Omental fat pad (tissue), 4 donors: ENCODE measurements at places on chromosomes 1 and 21.

DNA sequence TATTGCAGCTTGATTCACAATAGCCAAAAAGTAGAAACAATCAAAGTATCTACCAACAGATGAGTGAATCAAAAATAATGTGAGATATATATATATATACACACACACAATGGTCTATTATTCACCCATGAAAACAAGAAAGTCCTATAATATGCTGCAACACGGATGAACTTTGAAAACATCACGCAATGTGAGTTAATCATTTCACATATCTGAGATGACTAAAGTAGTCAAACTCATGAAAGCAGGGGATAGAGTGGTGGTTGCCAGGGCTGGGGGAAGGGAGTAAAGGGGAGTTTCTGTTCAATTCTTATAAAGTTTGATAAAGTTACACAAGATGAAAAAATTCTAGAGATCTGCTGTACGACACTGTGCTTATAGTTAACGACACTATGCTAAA lies 1234.8 kb downstream of the MRPL39 start:
- no peak for DNase-seq

DNA sequence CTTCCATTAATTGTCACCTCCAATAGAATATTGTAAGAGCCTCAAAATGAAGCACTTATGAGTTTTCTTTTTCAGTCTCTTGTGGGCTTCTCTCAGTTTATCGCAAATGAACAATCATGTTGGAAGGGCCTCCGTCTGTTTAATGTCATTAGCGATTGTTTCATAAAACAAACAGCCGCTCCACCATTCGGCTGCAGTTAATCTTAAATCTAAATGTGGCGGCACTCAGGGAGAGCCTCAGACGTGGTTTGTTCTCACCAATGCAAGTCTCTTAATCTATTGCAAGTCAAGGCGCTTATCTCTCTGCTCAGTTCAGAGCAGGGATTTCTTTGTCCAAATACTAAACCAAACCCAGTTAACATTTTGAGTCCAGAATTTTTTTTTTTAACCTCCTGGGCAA lies 34.9 kb upstream of the ESRRG start:
- no peak for DNase-seq

- no peak for DNase-seq
These were observed 11.6 kb upstream of the DDI2 start for GRCh38 chr1:15605398-15606383.

- DNase-seq, result no peak
These were observed 7.3 kb upstream of the SIM2 start for GRCh38 chr21:36691555-36692041.

GRCh38 chr21:42475526-42476387 lies 20.3 kb downstream of the RSPH1 start:
- DNase-seq, result no peak

DNA sequence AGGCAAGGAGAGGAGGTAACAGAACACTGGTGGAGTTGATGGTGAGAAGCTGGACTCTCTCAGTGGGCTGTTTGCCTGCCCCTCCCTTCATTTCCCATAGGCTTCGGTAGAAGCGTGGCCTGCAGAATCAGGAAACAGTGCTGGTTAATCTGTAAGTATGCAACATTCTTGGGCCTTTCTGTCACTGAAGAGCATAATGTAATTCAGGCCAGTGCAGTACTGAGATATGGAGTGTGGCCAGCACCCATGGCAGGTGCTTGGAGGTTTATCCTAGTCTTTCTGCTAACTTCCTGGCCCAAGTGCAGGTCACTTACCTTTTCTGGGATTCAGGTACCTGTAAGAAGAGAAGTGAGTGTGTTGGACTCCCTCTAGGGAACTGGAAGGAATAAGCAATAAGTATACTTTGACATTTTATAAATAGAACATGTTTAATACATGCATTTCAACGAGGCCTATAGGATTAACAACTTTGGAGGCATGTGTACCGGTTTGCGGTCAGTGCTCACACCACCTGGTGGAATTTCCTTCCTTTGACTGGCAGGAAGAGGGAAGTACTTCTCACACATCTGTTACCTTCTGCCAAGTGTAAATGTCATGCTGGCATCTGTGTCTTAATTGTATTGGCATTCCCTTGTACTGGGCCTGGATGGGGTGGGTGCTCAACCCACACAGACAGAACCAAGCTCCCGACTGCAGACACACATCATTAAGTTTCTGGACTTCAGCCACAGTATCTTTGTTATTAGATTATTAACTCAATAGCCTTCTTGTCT lies 105.5 kb downstream of the KIF26B start:
- DNase-seq, result no peak

- DNase-seq, result no peak
These were observed 70.8 kb downstream of the ADARB1 start for GRCh38 chr21:45145146-45145545.

DNA sequence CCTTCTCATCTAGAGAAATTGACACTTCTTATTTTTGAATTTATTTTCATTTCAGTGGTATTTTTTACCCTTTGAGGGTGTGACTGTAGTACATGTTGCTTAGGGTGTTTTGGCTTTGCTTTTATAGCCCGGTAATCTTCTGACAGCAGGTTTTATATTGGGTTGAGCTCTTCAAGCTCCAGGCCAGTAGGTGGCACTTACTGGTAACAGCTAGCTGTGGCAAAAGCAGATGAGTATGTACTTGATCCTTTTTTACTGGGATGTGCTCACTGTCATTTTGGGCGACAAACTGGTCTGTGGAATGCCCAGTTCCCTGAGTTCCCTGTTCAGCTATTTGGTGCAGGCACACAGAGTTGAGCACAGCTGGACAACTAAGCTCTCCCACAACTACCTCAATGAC lies 916.2 kb upstream of the B3GALT2 start:
- DNase-seq, result no peak

- peak; percentile 86 for DNase-seq
These were observed 34.4 kb downstream of the COL18A1 start for GRCh38 chr21:45439161-45439872.

DNA sequence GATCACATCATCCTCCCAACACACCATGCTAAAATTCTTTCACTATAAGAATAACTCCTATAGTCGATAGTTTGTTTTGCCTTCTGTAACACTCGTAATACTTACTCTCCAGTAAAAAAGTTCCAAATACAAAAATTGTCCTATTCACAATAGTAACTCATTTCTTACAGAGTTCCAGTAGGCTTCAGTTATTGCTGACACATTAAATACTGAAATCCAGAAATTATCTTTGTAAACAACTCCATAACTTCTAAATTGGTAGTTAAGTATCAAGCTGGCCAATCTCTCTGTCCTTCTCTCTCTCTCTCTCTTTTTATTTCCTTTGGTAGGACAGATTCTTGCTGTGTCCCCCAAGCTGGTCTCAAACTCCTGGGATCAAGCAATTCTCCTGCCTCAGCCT lies 49.6 kb upstream of the FOXD3 start:
- DNase-seq, result no peak

GRCh38 chr1:39528082-39528481 lies 36.6 kb downstream of the BMP8A start:
- DNase-seq, result no peak

DNA sequence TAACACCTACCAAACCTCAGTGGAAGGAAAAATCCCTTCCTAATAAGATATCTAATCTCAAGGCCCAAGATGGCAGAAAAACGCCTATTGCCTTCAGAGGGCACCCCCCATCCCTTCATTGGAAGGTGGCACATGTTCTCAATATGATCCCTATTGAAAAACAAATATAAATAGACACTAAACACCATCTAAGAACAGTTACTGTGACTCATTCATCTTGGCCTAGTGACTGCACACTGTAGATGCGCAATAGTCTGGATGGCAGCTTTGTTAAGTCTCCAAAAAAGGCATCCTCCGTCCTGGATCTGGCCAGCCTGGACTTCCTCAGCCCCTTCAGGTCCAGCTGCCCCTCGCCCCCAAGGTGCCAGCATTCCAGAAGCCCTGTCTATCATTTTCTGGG lies 121.9 kb downstream of the CAPN8 start:
- DNase-seq, result no peak

DNA sequence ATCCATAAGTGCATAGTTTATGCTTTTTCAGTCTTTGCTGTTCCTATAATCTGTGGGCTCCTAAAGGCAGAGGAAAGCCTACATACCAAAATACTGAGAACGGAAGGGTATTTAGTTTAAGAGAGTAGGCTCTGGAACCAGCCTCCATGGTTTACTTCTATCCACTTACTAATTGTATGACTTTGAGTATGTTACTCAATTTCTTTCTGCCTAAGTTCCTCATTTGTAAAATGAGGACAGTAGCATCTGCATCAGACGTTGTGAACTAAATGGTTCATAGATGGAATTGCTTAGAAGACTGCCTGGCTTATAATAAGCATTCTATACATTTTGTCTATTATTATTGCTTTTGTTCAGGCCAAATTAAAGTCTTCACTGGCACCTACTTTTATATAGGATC lies 111.0 kb downstream of the NTNG1 start:
- DNase-seq, result no peak

DNA sequence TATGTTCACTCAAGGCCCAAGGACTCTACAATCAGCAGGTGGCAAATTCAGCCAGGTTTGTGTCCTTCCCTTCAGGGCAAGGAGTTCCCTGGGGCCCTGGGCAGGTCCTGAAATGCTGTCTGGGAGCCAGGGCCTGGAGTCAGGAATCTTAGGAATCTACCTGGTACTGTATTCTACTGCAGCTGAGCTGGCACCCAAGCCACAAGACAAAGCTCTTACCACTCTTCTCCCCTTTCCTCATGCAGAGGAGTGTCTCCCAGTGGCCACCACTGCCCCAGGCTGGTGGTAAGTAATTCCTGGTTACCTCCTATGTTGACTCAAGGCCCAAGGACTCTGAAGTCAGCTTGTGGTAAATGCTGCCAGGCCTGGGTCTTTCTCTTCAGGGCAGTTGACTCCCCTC lies 153.4 kb downstream of the NRIP1 start:
- no peak for DNase-seq

DNA sequence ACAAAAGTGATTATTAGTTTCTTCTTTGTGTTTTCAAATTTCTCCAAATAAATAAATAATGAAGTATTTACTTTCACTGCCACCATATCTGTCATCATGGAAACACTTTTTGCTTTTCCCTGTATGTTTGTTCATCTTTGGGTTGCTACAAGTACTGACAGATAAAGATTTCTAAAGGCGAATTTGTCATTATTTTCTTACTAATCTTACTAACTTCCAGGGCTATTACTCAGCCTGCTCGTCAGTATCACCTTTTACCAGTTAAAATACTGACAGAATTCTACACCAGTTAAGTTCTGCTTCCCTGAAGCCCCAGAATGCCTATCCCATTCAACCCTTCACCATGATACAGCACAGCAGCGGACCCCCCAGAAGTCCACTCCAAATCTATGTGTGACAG lies 106.1 kb downstream of the CDC42BPA start:
- no peak for DNase-seq

DNA sequence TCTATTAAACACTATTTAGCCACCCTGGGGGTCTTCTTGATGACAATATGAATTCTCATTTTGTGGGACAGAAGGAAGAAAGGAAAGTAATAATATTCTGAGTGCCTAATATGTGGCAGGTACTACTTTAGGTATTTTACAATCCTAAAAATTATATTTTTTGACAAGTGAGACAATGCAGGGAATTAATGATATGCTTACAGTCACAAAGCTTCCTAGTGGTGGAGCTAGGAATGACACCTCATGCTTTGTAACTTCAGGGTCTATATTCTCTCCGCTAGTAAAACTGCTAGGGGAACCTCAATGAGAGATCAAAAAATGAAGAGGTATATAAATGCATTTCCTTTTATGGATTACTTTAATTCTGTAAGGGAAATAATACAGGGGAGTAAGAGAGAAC lies 44.3 kb downstream of the TPR start:
- no peak for DNase-seq

GRCh38 chr21:45579383-45580180 lies 37.3 kb upstream of the SLC19A1 start:
- DNase-seq, result peak; percentile 5
